ENCODE measurements at places on chromosomes 4 and X. TPM values are rescaled to one million over a fixed set of nuclear protein-coding genes. Genes with fewer than 3 reads are reported as not detected.

Gene MUC7
- total RNA-seq, result not detected

Gene SMR3B
- total RNA-seq, result not detected

Gene IL13RA2
- 0.28 TPM for total RNA-seq

- H3K27ac ChIP-seq, result no peak overlapping the region
- DNase-seq, result no peak
- H3K27me3 ChIP-seq, result no peaks in the 10 kb centered on the region
- no peak overlapping the region for H3K4me3 ChIP-seq
- no peaks in the 10 kb centered on the region for H3K4me1 ChIP-seq
- H3K36me3 ChIP-seq, result no peaks in the 10 kb centered on the region
Measured at GRCh38 chr4:49063670-49064069, 77.6 kb downstream of the CWH43 start.

DNA sequence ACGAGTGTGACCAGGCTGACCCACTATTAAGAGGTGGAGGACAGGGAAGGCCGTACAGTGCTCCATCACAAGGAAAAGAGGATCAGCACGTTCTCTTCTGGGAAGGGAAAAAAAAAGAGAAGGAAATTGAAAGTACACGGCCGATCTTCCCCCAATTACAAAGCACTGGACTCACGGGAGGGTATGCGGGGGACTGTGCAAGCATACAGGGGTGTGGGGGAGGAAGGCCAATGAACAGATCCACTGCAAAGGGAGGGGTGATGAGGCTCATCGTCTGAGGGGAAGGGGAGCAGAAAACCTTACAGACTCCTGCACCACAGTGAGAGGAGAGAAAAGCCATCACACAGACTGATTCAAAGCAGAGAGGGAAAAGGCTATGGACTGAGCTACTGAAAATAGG, 1.1 kb downstream of the ELK1 start:
- DNase-seq, result no peak
- H3K4me3 ChIP-seq, result no peak overlapping the region
- no peaks in the 10 kb centered on the region for H3K4me1 ChIP-seq
- no peaks in the 10 kb centered on the region for H3K36me3 ChIP-seq
- no peak overlapping the region for H3K27ac ChIP-seq

Gene ZNF81
- 5.0 TPM for total RNA-seq

Gene FABP2
- total RNA-seq, result not detected

DNA sequence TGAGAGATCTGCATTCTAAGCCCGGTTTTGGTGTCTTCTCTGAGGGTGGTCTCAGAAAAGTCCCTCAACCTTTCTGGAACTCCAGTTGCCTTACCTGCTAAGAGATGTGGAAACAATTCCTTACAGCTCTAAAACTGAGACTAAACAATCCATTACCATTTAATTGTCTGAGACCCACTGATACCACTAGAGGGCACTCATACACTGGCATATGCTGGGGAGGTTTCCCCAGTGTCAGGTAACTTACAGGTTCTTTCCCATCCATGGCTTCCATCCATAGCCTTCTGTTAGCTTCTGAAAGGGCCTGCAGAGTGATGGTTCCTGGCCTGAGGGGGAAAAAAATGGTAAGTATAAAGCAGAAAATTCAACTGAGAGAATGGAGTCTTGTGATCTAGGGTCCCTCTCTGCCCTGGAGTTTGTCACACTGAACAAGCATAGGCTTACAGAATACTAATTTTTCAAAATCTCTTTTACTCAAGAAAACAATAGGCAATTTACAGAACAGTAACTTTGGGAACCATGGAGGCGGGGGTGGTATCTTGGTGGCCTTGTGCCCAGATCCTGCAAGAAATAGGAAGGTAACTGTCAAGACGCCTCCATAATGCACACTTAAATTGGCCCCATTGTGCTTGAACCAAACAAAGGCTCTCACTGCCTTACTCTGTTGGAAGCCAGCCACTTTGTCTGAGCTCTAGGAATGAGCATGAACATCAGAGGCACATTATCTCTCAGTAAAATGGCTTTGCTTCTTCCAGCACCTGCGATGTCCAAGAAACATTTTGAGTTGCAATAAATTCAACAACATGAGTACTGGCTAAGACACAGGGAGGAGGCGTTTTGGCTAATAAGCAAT, 236.1 kb downstream of the OPHN1 start:
- DNase-seq, result no peak
- H3K27me3 ChIP-seq, result no peaks in the 10 kb centered on the region
- no peaks in the 10 kb centered on the region for H3K4me1 ChIP-seq
- no peaks in the 10 kb centered on the region for H3K36me3 ChIP-seq
- H3K27ac ChIP-seq, result no peak overlapping the region

- no peaks in the 10 kb centered on the region for H3K4me1 ChIP-seq
- no peak for DNase-seq
- H3K36me3 ChIP-seq, result no peaks in the 10 kb centered on the region
Measured at GRCh38 chr4:69727426-69727825, 33.0 kb downstream of the SULT1B1 start.

GRCh38 chr4:186807808-186808629, 84.4 kb upstream of the FAT1 start:
- DNase-seq, result no peak
- no peak overlapping the region for H3K27ac ChIP-seq
- H3K4me3 ChIP-seq, result no peak overlapping the region
- no peaks in the 10 kb centered on the region for H3K27me3 ChIP-seq
- peaks cover 10% of the 10 kb centered on the region for H3K4me1 ChIP-seq
- no peaks in the 10 kb centered on the region for H3K36me3 ChIP-seq

Gene TCEAL6
- not detected for total RNA-seq

Gene HERC5
- total RNA-seq, result 3.0 TPM

GRCh38 chr4:122963216-122963615, 40.8 kb upstream of the NUDT6 start:
- no peaks in the 10 kb centered on the region for H3K4me1 ChIP-seq
- no peaks in the 10 kb centered on the region for H3K27me3 ChIP-seq
- DNase-seq, result no peak
- H3K4me3 ChIP-seq, result no peak overlapping the region
- no peaks in the 10 kb centered on the region for H3K36me3 ChIP-seq

- DNase-seq, result no peak
- H3K4me1 ChIP-seq, result no peaks in the 10 kb centered on the region
- no peaks in the 10 kb centered on the region for H3K36me3 ChIP-seq
- H3K4me3 ChIP-seq, result no peak overlapping the region
Measured at GRCh38 chr4:48110452-48110978, 23.5 kb downstream of the TXK start.

- no peak overlapping the region for H3K27ac ChIP-seq
- DNase-seq, result no peak
- H3K4me3 ChIP-seq, result no peak overlapping the region
- no peaks in the 10 kb centered on the region for H3K27me3 ChIP-seq
- H3K36me3 ChIP-seq, result no peaks in the 10 kb centered on the region
- no peaks in the 10 kb centered on the region for H3K4me1 ChIP-seq
Measured at GRCh38 chr4:18518098-18518497, 496.5 kb upstream of the LCORL start.

Data from pancreas (tissue), 10 donors.